ENCODE measurements at places on chromosomes 7 and 10.

DNA sequence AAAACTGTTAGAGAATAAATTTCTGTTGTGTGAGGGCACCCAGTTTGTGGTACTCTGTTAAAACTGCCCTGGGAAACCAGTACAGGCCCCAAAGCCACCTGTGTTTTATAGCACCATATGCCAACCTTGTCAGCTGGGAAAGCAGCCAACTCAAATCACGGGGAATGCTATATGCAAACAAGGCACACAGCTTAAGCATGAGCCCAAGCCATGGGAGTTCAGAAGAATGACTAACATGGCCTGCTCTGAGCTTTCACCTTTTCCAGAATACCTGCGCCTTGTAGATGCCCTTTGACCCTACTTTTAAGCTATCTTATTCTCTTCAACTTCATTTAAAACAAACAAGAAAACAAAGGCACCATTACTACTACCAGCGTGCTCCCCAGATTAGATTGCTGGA is 5.5 kb upstream of the SLC25A13 start:
- no peak for DNase-seq

GRCh38 chr10:63573068-63573697 is 52.0 kb downstream of the REEP3 start:
- no peak for DNase-seq

DNA sequence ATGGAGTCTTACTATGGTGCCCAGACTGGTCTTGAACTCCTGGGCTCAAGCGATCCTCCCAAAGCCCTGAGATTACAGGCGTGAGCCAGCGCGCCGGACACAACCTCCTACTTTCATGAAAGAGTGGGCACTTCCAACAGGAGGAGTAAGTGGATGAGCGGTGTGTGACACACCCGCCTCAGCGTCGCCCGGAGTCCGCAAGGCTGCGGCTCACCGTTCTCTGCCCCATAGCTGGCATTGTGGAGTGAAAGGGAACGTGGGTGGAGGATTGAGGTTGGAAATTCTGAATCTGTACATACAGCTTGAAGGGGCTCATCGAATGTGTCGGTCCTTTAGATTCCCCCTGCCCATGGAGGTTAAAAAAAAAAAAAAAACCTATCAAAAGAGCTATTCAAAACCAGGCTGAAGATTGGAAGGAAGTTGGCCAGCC is 524 bp upstream of the PRXL2A start:
- DNase-seq, result no peak

DNA sequence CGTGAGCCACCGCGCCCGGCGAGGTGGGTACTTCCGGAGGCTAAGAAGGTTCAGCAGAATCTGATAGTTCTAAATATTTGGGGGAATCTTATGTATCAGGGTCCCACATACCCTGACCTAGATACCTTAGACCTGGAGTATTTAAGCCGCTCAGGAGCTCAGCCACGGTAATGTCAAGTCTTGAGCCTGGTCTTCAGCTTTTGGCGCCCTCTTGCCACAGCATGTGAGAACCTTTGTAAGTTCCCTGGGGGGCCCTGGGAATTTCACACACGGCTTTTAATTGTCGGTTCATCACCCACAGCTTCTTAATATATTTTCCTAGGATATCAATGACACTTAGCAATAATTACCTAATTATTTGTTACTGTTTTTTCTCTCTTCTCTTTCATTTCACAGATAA is 324.3 kb upstream of the GALNT17 start:
- no peak for DNase-seq

- no peak for DNase-seq
These were observed 169.1 kb downstream of the BMPER start for GRCh38 chr7:34074421-34074820.

Measured in effector CD8-positive, alpha-beta T cell (primary cell).